Karpas-422 (cell line): ENCODE measurements at places on chromosomes 4 and X. TPM values are rescaled to one million over a fixed set of nuclear protein-coding genes. Genes with fewer than 3 reads are reported as not detected.

- DNase-seq = no peak
- H3K4me3 ChIP-seq = no peak overlapping the region
- peaks cover 24% of the 10 kb centered on the region for H3K4me1 ChIP-seq
- H3K36me3 ChIP-seq = no peaks in the 10 kb centered on the region
- H3K27ac ChIP-seq = no peak overlapping the region
- no peaks in the 10 kb centered on the region for H3K27me3 ChIP-seq
These were observed 274.5 kb downstream of the RAB28 start for GRCh38 chr4:13209600-13209999.

GRCh38 chr4:189505380-189505779 is 435.3 kb upstream of the FRG1 start:
- no peaks in the 10 kb centered on the region for H3K27me3 ChIP-seq
- H3K27ac ChIP-seq = no peak overlapping the region
- no peaks in the 10 kb centered on the region for H3K4me1 ChIP-seq
- no peak for DNase-seq
- no peak overlapping the region for H3K4me3 ChIP-seq
- H3K36me3 ChIP-seq = no peaks in the 10 kb centered on the region

DNA sequence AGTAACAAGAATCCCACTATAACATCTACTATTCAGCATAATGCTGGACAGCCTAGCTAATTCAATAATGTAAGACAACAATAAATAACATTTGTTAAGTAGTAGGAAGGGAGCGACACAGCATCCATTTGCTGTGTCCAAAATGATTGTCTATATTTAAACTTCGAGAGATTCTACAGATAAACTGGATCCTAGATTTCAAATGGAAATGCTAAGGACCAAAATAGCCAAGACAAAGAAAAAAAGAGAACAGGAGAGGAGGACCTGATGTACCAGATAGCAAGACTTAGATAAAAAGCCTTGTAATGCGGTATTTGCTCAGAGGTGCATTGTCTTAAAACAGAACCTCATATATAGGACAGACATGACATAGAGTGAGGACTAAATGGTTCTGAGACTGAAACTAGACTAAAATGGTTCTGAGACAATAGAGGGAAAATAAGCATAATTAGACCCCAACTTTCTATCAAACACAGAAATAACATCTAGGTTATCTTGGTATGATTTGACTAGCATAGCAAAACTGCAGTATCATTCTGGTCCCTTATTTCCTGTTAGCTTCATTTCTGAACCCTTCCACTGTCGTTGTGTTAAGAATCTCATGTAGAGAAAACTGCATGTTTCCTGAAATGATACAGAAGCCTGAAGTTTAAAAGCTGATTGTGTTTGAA is 3.8 kb downstream of the HPGDS start:
- H3K4me1 ChIP-seq = no peaks in the 10 kb centered on the region
- no peaks in the 10 kb centered on the region for H3K27me3 ChIP-seq
- H3K27ac ChIP-seq = no peak overlapping the region
- DNase-seq = no peak
- H3K4me3 ChIP-seq = no peak overlapping the region
- H3K36me3 ChIP-seq = no peaks in the 10 kb centered on the region

DNA sequence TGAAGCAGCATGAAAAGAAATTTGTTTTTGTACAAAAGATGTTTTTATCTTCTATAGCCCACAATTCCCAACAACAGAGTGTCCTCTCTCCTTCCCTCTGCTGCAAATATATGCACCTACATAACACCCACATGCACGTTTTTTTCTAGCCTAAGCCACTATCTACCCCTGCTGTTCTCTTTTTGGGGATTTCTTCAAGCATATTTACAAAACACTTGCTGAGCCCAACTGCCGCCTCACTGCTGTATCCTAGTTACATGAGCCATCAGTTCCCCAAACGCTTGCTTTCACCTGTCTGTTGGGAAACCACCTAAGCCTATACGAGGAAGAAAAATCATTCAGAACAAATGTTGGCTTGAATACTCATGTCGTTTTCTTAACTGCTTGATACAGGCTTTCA is 127.2 kb downstream of the CHRNA9 start:
- H3K27ac ChIP-seq = no peak overlapping the region
- no peaks in the 10 kb centered on the region for H3K27me3 ChIP-seq
- H3K4me3 ChIP-seq = no peak overlapping the region
- no peak for DNase-seq
- no peaks in the 10 kb centered on the region for H3K4me1 ChIP-seq

The SGMS2 gene
- total RNA-seq = not detected in 2 replicates

The LUZP4 gene
- not detected in 2 replicates for total RNA-seq

The STATH gene
- total RNA-seq = not detected in 2 replicates
